ENCODE measurements at places on chromosomes 2 and 18. TPM values are rescaled to one million over a fixed set of nuclear protein-coding genes. Genes with fewer than 3 reads are reported as not detected.

TRPM8 gene
- total RNA-seq, result not detected

DNA sequence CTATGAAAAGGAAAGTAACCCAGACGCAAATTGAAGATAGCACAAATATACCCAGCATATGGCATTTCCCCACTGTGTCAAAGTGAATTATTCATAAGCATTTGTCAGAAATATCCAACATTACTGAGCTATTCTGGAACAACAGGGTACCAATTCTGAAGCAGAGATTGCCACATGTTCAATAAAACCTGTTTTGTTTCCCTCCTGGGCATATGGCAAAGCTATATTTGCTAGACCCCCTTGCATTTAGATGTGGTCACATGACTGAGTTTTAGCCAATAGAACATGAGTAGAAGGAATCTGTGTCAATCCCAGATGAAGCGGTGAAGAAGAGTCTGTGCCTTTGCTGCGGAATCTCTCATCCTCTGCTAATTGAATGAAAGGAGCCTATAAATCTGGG, 296.4 kb upstream of the DLGAP1 start:
- H3K4me1 ChIP-seq, result no peaks in the 10 kb centered on the region
- no peaks in the 10 kb centered on the region for H3K27me3 ChIP-seq

PROC gene
- not detected for total RNA-seq

DNA sequence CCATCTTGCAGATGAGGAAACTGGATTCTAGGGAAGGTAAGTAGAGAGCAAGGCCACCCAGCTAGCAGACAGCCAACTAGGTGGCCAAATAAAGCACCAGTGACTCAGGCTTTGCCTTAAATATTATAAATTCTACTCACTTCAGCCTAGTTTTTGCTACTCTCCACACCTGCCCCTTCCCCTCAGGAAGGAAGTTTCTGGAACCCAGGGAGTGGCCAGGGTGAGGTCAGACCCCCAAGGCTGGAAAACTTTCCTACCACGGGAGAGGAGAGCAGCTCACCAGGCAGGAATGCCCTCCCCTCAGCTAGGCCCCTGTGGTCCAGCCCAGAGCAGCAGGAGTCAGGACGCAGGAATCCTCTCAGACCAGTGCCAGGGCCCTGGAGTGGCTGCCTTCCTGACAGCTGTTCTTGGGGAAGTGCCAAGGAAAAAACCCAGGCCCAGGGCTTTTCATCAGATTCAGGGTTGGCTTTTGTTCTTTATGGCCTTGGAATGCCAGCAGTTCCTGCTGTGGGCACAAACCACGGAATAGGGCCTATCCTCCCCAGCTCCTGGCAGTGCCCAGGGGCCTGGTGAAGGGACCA, 5.1 kb upstream of the PAX8 start:
- peaks cover 19% of the 10 kb centered on the region for H3K4me1 ChIP-seq
- H3K4me3 ChIP-seq, result no peak overlapping the region
- H3K27me3 ChIP-seq, result peaks cover under 1% of the 10 kb centered on the region
- peak overlapping the region; percentile 63 for H3K27ac ChIP-seq
- peak; percentile 82 for DNase-seq
- H3K36me3 ChIP-seq, result no peaks in the 10 kb centered on the region

DNA sequence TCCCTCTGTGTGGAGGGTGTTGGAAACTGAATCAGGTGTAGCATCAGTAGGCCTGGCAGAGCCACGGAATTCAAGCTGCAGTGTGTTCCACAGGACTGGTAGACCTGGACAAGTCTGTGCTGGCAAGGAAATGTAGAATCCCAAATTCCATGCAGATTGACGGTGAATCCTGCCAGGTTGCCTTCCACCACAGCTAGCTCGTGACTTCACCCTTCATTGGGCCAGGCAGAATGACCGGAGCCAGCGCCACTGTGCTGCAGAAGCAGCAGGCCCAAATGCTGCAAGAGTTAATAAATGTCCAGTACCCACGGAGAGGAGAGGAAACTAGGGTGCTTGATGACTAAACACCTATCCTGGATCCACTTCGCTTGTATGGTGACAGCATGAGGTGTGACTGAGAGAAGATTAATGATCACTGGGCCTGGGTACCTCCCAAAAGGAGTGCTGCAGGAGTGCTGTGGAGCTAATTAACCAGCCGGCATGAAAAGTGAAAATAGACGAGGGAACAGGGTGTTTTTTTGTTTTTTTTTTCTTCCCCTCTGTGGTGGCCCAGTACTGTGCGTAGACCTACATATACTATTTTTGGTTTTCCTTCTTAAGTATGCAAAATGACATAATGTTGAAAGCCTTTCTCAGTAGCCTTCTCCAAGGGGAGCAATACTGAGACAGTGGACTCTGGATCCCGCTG, 122.2 kb downstream of the TANC1 start:
- no peak overlapping the region for H3K4me3 ChIP-seq
- H3K36me3 ChIP-seq, result no peaks in the 10 kb centered on the region
- DNase-seq, result no peak
- H3K27me3 ChIP-seq, result no peaks in the 10 kb centered on the region

SLC30A3 gene
- 0.58 TPM for total RNA-seq

- H3K4me1 ChIP-seq, result peaks cover 10% of the 10 kb centered on the region
- no peaks in the 10 kb centered on the region for H3K36me3 ChIP-seq
- no peak overlapping the region for H3K27ac ChIP-seq
- peaks cover 62% of the 10 kb centered on the region for H3K27me3 ChIP-seq
- DNase-seq, result no peak
Measured at GRCh38 chr2:113277474-113278072, 1.1 kb downstream of the PAX8 start.

DNA sequence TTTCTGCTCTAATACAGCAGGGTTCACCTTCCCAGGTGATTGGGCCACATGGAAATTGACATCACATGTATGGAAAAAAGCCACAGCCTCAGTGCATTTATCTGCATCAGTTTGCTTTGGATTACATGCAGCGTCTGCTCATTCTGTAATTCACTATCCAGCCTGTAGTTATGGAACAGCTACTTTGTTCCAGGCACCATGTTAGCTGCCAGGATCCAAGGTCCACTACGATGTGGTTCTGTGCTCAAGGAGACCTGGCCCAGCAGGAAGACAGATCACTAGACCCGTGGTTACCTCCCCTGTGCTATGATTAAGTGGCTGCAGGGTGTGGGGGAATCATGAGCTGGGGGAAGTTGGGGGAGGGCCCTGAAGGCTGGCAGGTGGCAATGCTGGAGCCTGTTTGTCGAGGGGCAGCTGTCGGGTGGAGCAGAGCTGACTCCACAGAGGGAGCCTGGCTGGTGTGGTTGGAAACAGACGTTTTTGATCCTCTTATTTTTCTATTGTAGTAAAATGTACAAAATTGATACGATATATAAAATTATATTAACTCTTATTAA, 58.6 kb downstream of the TSHZ1 start:
- no peak overlapping the region for H3K4me3 ChIP-seq
- H3K27ac ChIP-seq, result no peak overlapping the region
- no peak for DNase-seq
- no peaks in the 10 kb centered on the region for H3K36me3 ChIP-seq
- H3K27me3 ChIP-seq, result no peaks in the 10 kb centered on the region
- no peaks in the 10 kb centered on the region for H3K4me1 ChIP-seq

GRCh38 chr18:38067821-38068220, 502.2 kb upstream of the CELF4 start:
- no peaks in the 10 kb centered on the region for H3K36me3 ChIP-seq
- no peak overlapping the region for H3K4me3 ChIP-seq
- no peak overlapping the region for H3K27ac ChIP-seq
- H3K4me1 ChIP-seq, result no peaks in the 10 kb centered on the region

DNA sequence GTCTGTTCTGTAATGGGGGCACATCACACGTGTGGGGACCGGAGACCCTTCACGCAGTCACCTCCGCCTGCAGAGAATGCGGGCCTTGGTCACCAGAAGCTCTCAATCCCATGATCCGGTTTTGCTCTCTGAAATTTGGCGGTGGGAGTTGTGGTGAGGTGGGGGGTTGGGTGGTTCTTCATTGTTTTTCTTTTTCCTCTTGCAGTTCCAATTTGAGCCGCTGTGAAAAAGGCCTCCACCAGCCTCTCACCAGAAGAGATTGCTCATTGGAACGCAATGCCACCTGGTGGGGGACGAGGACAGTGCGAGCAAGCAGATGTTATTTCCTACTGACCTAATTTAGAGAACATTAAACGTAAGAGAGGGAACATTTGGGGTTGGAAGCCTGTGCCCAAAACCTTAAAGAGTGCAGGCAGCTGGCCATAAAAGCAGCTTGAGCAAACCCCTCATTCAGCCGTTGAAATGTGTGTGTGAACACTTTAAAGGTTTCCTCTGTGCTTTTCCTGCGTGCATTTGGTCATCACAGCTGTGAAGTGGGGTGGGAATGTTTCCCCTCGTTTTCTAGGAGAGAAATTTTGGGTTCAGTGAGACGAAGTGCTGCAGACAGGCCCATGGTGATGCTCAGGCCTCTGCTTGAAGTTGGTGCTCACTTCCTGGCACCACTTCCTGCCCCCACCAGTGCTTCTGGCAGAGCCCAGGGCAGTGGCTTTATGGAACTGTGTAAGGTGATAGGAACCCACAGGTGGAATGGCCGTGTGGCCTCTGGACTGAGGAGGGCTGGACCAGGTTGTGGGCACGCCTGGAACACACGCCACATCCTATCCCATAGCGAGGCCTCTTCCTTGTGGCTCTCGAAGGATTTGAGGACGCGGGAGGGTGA, 61.7 kb downstream of the ZCCHC2 start:
- peaks cover 10% of the 10 kb centered on the region for H3K4me1 ChIP-seq
- no peaks in the 10 kb centered on the region for H3K27me3 ChIP-seq
- H3K4me3 ChIP-seq, result no peak overlapping the region

DNA sequence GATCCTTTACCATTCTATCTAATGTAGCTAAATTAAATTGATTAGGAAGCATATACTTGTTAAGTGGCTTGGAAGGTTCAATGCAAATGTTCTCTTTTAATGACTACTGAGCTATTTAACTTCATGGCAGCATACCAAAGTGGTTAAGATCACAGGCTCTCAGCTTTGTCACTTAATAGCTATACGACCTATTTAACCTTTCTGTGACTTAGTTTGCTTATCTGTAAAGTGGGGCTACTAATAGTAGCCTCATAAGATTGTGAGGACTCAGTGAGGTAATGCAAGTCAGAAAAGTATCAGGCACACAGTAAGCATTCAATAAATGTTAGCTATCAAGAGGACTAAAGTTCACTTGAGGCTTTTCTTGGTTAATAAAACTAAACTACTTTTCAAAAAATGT, 4.3 kb downstream of the CKAP2L start:
- H3K36me3 ChIP-seq, result no peaks in the 10 kb centered on the region
- DNase-seq, result no peak
- no peaks in the 10 kb centered on the region for H3K27me3 ChIP-seq
- peaks cover 5% of the 10 kb centered on the region for H3K4me1 ChIP-seq

- no peak for DNase-seq
Measured at GRCh38 chr2:167471332-167471731, 583.1 kb downstream of the XIRP2 start.

DNA sequence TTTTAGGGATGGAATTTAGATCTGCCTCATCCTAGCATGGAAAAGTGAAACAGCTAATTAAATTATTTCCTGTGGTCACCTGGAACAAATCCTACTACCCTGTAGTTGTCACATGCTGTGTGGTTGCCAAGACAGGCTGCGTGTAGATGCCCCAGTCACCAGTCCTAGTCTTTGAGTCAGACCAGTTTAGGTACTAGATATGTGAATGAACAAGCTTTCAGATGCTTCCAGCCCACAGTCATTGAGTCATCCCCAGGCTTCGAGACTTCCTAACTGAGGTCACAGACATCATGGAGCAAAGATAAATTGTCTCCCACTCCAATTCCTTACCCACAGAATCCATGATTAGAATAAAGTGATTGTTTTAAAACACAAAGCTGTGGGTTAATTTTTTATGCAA, 35.8 kb upstream of the GRB14 start:
- H3K27me3 ChIP-seq, result no peaks in the 10 kb centered on the region
- no peaks in the 10 kb centered on the region for H3K36me3 ChIP-seq
- DNase-seq, result no peak
- H3K4me1 ChIP-seq, result no peaks in the 10 kb centered on the region

NPAS2 gene
- 11.4 TPM for total RNA-seq

SERPINB13 gene
- not detected for total RNA-seq

DNA sequence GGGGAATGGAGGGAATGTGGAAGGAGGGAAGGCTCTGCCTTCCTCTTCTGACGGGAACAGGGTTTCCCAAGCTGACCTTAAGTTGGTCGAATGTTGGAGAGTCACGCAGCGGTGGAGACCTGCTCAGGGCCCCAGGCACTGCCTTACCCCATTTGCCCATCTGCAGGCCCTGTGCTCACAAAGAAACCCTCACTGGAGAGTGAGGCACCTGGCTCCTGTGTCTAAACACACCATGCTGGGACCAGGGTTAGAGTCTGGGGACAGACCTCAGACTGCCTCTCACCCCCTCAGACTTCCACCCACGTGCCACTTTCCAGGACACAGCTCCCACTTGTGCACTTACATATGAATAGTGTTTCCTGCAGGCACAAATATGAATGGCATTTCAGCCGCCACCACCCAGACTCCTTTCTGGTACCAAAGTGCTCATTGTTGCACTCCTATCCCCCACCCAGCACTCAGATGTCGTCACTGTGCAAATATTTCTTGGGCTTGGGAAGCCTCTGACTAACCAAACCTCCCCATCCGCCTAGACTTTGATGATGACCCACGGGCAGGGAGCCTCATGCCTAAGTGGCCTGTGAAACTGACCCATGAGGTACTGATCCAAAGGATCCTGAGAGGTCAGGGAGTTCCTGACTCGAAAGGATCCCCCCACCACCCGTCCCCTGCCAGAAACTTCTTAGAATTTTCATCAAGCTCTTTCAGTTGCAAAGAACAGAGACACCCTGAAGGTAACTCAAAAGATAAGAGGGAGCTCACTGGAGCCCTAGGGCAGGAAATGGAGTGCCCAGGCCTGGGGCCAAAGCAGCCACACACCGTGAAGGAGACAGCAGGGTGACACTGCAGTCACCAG, 78.3 kb downstream of the STPG4 start:
- H3K36me3 ChIP-seq, result no peaks in the 10 kb centered on the region
- DNase-seq, result peak; percentile 75
- peaks cover 76% of the 10 kb centered on the region for H3K4me1 ChIP-seq
- no peak overlapping the region for H3K4me3 ChIP-seq

DNA sequence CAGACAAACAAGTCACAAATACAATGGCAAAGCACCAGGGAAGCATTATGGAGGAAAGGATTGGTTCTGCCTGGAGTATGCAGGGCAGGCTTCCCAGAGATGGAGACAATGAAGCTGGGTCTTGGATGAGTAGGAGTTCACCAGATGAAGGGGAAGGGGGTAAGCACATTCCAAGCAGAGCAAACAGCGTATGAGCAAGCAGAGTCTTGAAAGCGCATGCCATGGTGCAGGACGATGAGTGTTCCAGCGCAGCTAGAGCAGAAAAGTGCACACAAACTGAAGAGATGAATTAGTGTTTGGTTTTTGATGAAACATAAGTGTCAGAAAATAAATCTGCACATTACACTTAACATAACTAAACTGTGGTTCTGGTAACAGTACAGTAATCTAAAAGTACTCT, 21.6 kb downstream of the MBD2 start:
- H3K4me1 ChIP-seq, result peaks cover 19% of the 10 kb centered on the region
- no peak for DNase-seq
- no peak overlapping the region for H3K4me3 ChIP-seq
- H3K27me3 ChIP-seq, result no peaks in the 10 kb centered on the region
- H3K27ac ChIP-seq, result no peak overlapping the region

Measured in upper lobe of right lung (tissue), 1 donor.